AG04450 (cell line): ENCODE measurements at places on chromosomes 2 and 18. TPM values are rescaled to one million over a fixed set of nuclear protein-coding genes. Genes with fewer than 3 reads are reported as not detected.

- DNase-seq = peak; percentile 41
Observed at GRCh38 chr2:190607014-190607597, 41.8 kb upstream of the NAB1 start.

- DNase-seq = no peak
Observed at GRCh38 chr2:21117688-21118087, 6.1 kb upstream of the TDRD15 start.

- no peak for DNase-seq
Observed at GRCh38 chr2:70766357-70767078, 1.5 kb downstream of the ADD2 start.

GRCh38 chr2:204691911-204692510 is 146.7 kb downstream of the PARD3B start:
- DNase-seq = peak; percentile 79

DNA sequence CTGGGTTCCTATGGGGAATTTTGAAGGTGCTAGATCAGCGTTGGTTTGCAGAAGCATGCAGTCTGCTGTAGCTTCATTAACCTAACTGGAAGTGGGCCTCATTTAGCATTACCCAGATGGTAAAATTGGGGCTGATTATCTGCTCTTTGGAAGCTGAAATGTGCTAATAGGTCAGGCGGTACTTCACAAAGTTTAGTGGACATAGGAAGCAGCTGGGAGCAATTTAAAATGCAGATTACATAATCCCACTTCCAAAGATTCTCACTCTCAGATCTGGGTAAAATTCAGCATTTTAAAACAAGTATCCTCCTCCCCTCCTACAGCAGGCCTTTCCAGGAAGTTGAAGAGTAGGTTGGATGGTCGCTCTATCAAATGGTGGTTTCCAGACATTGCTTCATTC is 907.0 kb downstream of the CPS1 start:
- no peak for DNase-seq

HRH4 gene
- 0.01 TPM in 1 of 2 replicates, not detected in the other for polyA plus RNA-seq

ABCG8 gene
- polyA plus RNA-seq = not detected in 2 replicates

CD8B2 gene
- polyA plus RNA-seq = not detected in 2 replicates
